A549 treated with DMSO at 1 μM for 4 hours (cell line): ENCODE measurements at places on chromosomes 7 and 10. TPM values are rescaled to one million over a fixed set of nuclear protein-coding genes. Genes with fewer than 3 reads are reported as not detected.

Gene SLC29A3
- total RNA-seq = 13.1 to 15.7 TPM (median 14.0 TPM) in 5 replicates

Gene ZNF425
- total RNA-seq = 1.0 to 1.3 TPM (median 1.2 TPM) in 5 replicates

Gene EMX2
- not detected in 5 replicates for total RNA-seq

Gene WDR11
- total RNA-seq = 21.3 to 28.3 TPM (median 25.2 TPM) in 5 replicates

Gene BMPER
- 6.8 to 8.9 TPM (median 7.6 TPM) in 5 replicates for total RNA-seq

Gene ARHGAP22
- total RNA-seq = 3.5 to 4.9 TPM (median 4.1 TPM) in 5 replicates

Gene UTF1
- total RNA-seq = 0.07 TPM in 1 of 5 replicates, not detected in the others

Gene ZNF107
- total RNA-seq = 2.3 to 4.0 TPM (median 3.0 TPM) in 5 replicates

Gene FIGNL1
- total RNA-seq = 17.7 to 21.1 TPM (median 20.3 TPM) in 5 replicates

Gene COPS6
- total RNA-seq = 169 to 186 TPM (median 179 TPM) in 5 replicates

Gene NME8
- total RNA-seq = not detected in 5 replicates

Gene LLCFC1
- not detected in 5 replicates for total RNA-seq

Gene OR2A42
- total RNA-seq = not detected in 5 replicates

Gene TRPV5
- total RNA-seq = not detected in 5 replicates

Gene PTPN20
- total RNA-seq = 4.1 to 4.9 TPM (median 4.7 TPM) in 5 replicates

Gene NKX2-3
- total RNA-seq = 0.06 TPM in 1 of 5 replicates, not detected in the others

Gene TSPAN12
- 0.49 to 0.82 TPM (median 0.67 TPM) in 5 replicates for total RNA-seq

Gene MKX
- not detected in 5 replicates for total RNA-seq
